Stimulated activated CD8-positive, alpha-beta memory T cell treated with anti-CD3 and anti-CD28 coated beads, Interleukin-15, amount 100 ng/mL, for 24 hours (primary cell): ENCODE measurements at places on chromosomes 1 and 21.
A peak's percentile ranks its signal among the peaks of the same experiment; 100 is the strongest.

- DNase-seq: no peak
These were observed 105.3 kb downstream of the CACNA1E start for GRCh38 chr1:181588631-181589030.

DNA sequence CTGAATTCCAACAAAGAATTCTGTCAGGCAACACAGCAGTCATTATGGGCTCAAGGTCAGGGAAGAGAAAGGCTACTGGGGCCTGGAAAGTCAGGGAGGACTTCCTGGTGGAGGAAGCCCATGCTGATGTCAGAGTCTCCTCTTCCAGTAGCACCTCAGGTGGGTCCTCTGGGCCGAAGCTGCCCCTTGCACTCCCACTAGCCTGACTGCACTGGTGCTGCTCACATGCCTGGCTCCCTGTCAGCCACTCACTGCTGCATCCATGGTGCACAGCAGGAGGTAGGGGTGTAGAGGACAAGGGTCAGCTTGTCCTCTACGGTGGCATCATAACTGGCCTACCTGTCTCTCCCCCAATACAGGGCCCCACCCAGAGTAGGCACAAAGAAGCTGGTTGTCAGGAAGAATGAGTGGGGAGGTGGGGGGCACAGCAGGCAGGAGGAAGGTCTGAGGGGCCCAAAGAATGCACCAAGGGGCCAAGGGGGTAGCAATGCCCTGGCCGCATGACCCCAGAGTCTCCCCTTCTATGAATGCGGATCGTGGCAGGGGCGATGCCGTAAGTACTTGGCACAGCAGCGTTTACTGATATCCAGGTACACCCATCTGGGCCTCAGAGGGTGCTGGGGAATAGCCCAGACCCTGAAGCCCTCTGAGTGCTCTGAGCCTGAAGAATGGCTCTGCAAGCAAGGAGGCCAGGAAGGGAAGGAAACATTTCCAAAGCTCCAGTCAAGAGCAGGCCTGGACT lies 80.3 kb downstream of the GLIS1 start:
- DNase-seq: no peak

DNA sequence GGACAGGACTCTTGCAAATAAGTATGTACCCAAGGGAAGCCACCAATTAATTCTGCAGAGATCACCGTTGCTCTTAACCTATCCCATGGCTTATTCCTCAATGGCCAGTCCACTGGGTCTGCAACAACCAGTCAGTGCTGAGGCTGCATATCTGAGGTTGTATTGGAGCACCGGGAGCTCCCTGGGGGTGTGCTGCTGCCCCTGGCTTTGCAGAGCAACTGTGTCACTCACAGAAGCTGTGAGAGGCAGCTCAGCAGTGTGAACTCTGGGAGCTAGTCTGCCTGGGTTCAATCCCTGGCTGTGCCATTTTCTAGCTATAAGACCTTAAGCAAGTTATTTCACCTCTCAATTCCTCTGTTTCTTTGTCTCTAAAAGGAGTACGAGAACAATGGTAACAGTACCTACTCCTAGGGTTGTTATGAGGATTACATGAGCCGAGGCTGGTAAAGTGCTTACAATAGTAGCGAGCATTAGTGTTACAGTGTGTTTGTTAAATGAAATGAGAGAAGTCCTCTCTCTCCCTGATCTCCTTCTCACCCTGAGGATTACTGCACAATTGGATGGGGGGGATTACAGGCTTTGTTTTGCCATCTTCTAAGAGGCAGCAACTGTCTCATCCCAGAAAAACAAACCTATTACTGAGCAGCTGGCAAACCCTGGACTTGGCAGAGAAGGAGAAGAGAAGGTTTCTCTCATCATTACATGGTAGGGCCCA lies 3.6 kb downstream of the RXRG start:
- no peak for DNase-seq

- DNase-seq: no peak
These were observed 2.3 kb downstream of the LHX9 start for GRCh38 chr1:197919346-197920066.

DNA sequence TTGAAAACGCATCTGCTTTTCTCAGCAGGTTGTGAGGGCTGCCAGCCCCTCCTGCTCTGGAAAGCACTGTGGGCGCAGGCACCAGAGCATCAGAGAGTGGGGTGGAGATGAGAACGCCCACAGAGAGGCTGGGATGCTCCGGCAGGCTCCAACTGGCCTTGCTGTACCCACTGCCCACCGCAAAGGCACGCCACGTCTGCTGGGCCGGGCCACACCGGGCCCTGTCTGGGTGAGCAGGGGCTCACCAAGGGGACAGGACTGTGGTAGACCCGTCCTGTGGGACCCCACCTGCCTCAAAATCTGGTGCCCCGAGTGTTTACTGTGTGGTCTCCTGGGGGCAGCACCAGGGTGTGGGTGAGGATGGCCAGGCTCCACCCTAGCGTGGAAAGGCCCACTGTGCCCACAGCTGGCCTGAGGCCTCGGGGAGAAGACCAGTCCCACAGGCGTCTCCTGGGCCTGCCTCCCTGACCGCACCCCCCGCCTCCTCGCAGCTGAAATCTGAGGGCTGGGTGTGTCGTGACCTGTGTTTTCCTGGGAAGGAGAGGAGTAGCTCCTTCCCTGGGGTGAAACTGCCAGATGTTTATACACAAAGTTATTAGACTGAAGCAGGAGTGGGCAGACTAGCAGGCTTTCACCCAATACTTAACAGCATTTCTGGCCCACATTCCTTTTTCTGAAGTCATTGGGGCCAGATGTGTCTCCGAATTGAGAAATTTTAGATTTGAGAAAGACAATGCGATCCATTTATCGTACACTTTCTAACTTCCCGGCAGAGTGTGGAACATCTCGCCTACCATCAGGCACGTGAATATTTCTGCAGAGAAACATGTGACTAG lies 53.8 kb downstream of the STUM start:
- DNase-seq: no peak

GRCh38 chr1:181028196-181028595 lies 5.5 kb upstream of the STX6 start:
- DNase-seq: no peak

DNA sequence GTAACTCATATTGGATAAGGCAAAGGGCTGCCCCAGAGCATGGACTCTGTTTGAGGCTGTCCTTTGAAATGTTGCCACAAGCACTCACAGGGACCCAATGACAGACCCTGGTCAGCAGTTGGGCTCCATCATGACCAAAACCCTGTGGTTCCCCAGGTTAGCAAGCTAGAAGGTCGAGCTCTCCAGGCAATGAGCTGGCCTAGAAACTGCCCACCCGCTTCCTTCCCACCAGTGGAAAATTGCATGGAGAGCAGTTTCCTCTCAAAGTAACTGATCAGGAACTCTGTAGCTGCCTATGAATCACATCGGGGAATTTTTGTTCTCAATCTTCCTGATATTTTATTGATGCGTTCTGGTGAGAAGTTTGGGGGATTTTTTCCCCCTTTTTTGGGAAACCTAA lies 52.8 kb downstream of the FHAD1 start:
- DNase-seq: no peak

DNA sequence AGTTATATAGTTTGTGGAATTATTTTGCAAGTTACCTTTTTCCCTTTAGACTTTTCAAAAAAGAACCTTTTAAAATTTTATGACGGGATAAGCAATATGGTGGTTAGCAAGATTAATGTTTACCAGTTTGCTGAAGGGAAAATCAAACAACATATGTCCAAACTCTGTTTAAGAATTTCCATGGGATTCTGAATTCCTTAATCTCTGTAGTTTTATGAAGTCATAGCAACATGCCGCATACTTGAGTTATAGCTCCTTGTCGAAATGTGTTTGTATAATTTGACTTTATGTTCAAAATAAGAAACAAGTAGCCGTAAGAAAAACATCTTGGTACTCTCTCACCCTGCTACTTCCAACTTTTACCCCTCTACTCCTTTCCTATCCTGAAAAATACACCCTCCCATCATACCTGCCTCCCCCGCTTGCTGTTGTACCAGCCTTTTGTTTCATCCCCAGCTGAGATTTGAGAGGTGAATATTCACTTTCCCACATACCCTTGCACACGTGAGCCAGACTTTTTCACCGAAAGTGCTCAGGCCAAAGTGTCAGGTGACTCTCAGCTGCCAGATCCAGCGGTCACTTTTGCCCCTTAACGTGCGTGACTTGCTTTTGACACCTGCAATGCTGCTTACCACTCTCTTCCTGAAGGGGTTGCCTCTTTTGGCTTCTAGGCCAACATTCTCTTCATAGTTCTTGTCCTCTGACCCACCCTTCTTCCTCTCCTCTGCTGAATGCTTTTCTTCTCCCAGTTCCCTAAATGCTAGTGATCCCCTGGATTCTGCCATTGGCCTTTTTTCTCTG lies 83.5 kb upstream of the ZNF326 start:
- no peak for DNase-seq

DNA sequence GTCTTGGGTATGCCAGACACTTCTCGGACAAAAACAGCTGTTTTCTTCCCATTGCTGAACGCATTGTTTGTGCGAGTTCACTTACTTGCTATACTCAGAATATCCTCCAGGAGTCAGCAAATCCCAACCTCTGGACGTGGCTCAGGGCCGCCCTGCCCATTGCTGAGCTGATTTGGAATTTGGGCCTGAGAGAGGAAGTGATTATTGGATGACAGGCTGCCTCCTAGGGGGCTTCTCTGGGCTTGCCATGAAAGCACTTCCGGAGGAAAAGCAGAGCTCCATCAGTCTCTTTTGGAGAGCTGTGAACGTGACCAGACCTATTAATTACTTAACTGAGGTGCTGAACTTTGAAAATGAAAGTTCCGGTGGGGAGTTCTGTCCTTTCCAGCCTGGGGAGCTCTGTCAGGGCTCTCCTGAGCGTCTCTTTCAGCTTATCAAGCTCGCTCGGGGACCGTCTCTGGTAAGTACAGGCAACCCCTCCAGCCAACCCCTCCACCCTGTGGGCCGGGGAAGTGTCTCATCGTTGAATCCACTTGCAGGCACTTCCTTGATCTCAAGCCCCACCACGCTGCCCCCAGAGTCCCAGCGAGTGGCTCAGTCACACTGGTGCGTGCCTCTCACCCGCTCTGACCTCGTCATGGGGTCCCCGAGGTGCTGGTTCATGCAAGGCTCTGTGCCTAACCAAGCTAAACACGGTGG lies 76.9 kb downstream of the CLIC6 start:
- peak; percentile 6 for DNase-seq

DNA sequence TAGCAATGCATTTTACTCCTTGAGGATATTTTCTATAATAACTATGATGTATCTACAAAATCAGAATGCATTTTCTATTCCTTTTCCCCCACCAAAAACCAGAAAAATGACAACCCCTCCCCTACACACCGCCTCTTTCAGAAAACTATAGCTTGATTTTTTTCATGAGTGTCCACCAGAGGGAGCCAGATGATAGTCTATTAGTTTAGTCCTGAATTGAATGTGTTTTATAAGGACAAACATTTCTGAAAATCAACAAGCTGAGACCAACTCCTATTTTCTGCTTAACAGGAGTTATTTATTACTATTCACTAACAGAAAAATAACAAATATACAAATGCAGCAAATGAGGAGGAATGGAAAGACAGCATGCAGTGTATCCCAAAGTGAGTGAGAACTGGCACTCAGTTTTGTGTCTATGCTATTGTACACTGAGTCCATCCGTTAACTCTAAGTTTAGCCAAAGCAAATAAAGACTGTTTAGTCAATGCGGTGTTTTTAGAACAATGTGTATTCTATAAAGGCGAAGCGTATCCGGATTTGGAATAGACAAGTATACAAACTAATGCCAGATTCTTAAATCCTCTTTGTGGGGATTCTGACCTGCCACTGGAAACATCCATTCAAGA lies 182.6 kb downstream of the VAV3 start:
- no peak for DNase-seq

- DNase-seq: no peak
These were observed 29.9 kb downstream of the DHCR24 start for GRCh38 chr1:54857141-54857540.

GRCh38 chr1:172431721-172432192 lies 11.3 kb downstream of the C1orf105 start:
- no peak for DNase-seq

DNA sequence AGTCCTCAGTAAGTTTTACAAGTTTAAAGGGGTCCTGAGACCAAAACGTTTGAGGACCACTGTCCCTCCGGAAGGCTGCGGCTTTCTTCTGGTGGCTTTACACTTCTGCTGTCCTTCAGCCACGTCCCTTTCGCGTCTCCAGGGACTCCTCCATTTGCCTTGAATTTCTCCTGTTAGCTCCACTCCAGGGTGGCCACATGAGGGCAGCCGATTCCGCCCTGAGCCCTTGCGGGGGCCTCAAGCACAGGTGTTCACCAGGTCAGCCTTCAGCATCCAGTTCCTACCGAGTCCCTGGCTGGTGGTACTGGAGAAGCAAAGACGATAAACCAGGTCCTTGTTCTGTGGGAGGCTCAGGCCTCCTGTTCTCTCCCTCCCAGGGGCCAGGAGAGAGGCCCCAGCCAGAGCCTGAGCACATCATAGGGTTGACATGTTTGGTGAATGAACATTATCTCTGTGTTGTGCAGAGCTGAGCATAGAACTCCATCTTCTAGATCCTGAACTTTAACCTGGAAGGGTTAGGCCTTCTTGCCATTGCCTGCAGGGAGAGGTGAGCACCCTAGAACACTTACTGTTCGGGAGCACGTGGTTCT lies 27.4 kb upstream of the COQ8A start:
- DNase-seq: no peak

GRCh38 chr1:89166705-89167104 lies 9.1 kb downstream of the GBP7 start:
- DNase-seq: no peak

DNA sequence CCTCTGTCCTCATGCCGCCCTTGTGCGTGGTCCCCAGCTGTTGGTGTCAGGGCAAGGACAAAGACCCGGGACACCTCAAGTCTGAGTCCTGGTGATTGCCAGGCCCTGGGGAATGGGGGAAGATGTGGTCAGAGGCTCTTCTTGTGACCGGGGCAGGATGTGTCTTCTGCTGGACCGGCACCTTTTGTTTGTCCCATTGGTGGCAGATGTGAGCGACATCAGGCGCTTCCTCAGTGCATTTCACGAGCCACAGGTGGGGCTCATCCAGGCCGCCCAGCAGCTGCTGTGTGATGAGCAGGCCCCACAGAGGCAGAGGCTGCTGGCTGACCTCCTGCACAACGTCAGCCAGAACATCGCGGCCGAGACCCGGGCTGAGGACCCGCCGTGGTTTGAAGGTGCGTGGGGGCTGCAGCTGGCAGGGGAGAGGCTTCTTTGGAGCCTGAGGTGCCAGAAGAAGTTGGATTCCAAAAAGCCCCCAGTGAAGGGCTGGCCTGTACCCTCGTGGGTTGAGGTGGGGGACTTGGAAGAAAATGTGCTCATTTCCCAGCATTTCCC lies 8.4 kb downstream of the DFFB start:
- DNase-seq: no peak

GRCh38 chr1:177984136-177984525 lies 14.3 kb upstream of the SEC16B start:
- DNase-seq: no peak

DNA sequence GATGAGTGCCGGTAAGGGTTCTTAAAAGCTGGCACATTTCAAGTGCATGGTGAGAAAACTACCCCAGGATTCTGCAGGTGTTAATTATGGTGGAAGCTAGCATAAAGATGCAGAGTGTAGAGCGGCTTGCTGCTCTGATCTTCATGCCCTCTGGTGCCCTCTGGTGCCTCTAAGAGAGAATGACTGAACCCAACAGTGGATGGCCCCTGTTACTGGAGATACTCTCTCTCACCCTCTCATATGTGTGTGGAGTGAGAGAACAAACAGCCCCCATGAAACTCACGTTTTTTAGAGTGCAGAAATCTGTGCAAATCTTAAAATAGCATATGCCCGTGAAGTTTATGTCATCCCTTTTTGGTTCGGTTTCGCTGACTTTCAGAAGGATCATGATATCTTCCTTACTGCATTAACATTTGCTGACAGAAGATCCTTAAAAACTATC lies 90.0 kb downstream of the GRIK1 start:
- no peak for DNase-seq
